Right kidney (tissue), 9 donors: ENCODE measurements at places on chromosomes 11 and 22.
A peak's percentile ranks its signal among the peaks of the same experiment; 100 is the strongest.

DNA sequence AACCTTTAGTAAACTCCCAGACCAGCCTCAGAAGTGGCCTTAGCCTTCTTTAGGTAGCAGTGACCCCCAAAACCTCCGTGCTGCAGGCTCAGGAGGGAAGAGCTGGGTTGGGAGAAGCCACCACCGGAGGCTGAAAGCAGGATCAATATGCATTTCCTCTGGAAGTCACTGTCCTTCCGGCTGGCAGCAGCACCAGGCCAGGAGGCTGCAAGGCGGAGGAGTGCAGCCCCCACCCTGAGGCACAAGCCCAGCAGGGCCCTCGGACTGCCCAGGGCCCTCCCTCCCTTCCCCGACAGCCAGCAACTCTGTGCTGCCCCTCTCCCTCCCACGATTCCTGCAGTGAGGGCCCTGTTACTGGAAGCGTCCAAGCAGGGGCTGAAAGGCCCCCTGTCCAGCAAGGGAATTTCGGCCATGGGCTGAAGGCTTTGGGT, 3.2 kb upstream of the NRXN2 start:
- DNase-seq = peak; percentile 52

GRCh38 chr11:105432241-105432995, 177.5 kb upstream of the GRIA4 start:
- no peak for DNase-seq

DNA sequence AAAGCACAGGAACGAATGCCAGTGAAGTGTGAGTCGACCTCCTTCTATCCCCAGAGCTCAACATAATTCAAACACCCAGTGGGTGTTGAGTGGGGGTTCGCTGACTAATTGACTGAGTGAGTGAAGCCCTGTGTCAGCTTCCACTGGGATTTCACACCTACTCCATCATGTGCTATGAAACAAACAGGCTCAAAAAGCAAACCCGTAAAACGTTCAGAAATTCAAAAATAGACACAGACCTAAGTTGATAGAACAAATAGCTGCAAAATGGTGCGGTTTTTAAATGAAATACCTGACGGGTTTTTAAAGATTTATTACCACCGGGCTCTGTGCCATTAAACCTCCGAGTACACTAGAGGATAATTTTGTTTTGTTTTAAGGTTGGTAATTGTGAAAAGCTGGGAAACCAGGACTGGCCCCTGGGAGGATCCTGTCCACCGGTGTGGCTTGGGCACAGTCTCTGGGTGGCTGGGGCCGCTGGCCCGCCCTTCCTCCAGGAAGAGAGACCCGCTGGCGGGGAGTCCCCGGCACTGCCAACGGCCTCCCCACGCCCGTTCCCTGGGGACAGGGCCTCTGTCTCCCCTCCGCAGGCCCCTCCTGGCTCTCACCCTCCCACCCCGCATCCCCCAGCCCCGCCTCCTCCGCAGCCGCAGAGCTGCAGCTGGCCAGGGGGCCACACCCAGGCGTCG, 13.6 kb downstream of the KCNJ5 start:
- peak; percentile 71 for DNase-seq

DNA sequence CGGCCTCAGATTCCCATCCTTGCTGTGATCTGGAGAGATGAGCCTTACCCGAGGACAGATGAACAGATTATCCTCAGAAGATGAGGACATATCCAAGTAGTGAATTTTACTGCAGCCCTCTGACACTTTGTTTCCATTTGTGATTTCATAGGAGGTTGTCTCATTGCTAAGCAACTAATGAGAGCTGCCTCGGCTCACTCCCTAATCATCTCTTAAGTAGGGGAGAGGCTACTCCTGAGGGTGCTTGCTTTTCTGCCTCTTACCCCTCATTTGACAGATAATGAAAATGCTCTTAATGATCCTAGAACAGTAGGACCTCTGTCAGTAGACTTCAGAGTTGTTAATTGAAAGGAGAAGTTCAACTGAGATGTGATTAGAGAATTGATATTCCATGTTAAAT, 150.9 kb downstream of the TBC1D22A start:
- DNase-seq = no peak

GRCh38 chr11:83115026-83115425, 41.9 kb upstream of the PCF11 start:
- no peak for DNase-seq

GRCh38 chr11:75301131-75301530, 50.3 kb downstream of the ARRB1 start:
- DNase-seq = no peak

- no peak for DNase-seq
Observed at GRCh38 chr22:45884201-45885062, 92.5 kb downstream of the WNT7B start.

DNA sequence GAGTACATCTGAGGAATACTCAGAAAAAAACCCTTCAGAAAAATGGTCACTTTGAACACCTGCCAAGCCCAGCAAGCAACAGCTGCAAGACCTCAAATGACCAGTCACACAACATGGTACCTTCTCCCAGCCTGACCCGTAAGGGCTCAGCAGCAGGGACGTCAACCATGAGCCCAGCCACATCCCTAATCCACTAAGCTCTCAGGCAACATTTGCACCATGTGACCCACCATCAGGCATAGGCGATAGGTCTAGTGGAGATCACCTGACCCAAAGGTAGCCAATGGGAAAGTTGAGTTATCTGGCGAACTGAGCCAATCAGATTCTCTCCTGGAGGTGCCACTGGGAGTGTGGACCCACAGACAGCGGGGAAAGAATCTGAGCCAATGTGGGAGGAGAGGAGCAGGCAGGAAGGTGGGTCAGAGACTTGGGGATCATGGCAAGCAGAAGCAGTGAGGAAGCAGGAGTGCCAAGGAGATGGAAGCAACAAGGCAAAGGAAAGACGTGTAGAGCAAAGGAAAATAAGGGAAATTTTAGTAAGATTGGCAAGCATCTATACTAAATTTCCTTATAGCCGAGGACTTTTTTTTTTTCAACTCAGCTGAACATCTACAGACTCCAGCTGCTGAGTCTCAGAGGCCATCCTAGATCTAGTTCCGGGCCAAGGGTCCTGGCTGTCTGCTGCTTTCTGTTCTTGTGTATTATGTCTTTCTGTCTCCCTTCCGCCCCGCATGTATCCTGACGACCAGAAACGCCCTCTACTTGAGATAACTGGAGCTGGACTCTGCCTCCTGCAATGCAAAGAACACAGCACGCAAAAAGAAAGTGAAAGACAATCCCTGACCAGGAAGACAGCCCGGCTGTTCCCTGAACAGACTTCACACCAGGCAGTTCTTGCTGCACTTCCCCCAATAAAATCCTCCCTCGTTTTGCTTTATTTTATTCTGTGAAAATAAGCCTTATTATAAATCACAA, 11.0 kb upstream of the PLAAT2 start:
- DNase-seq = peak; percentile 47

- DNase-seq = no peak
Observed at GRCh38 chr11:16613262-16613511, 125.3 kb upstream of the C11orf58 start.

DNA sequence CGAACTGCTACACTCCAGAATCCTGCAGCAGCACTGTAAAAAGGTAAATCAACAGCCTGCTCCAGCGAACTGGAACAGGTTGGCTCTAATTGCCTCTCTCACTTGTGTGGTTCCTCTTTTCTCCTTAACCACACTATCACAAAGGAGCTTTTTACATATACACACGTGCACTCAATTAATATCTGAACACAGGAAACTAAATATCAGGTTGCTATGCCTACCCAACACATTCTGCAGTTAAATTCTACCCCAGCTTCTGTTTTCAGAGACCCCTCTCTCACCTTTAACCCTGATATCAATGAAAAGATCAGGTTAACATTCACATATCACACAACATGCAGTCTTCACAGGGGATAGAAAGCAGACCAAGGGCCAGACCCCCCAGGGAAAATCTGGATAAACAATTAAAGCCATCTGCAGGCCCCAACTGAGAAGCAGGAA, 11.0 kb downstream of the RBFOX2 start:
- no peak for DNase-seq

- DNase-seq = peak; percentile 76
Observed at GRCh38 chr11:92225568-92226330, 1.1 kb downstream of the FAT3 start.

GRCh38 chr22:33917744-33918406, 2.4 kb downstream of the LARGE1 start:
- peak; percentile 37 for DNase-seq

DNA sequence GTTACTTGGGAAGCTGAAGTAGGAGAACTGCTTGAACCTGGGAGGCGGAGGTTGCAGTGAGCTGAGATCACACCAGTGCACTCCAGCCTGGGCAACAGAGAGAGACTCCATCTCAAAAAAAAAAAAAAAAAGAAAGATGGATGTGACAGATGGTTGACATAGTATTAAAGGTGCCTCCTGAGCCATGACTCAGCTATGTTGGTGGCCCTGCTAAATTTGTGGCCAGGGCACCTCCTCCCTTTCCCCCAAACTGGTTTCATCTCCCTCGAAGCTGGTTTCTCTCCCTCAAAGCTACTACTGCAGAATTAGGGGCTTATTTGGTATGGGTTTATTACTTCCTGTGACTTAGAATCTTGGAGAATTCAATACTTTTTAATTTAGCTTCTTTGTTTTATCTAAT, 31.5 kb downstream of the SDHD start:
- no peak for DNase-seq
